IPS DF 19.7 (cell line): ENCODE measurements at places on chromosomes 6 and 20.

DNA sequence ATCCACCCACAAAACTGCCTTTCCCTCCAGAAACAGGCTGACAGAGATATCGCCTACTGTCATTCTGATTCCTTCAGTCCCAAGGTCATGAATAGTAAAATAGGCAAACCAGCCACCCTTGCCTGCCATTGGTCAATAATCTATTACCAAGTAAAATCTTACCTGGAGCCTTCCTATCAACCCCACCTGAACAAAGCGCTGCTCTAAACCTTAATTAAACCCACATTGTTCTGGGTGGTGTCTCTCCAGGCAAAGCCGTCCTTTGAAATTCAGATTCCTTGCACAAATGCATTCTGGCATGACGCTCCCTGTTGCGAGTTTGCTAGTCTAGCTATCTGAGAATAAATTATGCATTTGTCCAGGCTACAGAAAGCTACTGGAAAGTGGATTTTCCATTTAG is 291.6 kb upstream of the ECI2 start:
- DNase-seq = no peak

GRCh38 chr20:18727032-18727508 is 86.5 kb upstream of the SCP2D1 start:
- DNase-seq = no peak

DNA sequence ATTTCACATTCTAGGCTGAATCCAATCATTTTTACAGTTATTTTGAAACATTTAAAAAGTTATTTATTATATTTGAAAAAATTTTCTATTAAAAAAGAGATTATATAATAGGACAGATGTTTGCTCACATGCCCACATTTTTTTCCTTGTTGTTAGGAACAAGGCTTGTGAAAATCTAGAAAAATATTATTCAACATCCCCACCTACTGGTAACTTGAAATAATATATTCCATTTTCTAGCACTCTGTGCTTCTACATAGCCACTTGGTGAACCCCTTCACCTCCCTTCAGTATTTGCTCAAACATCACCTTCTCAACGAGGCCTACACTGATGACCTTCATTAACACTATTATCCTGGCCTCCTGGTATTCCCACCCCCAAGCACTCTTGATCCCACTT is 18.3 kb upstream of the GPRC6A start:
- no peak for DNase-seq

- no peak for DNase-seq
Observed at GRCh38 chr6:14306151-14306906, 188.8 kb downstream of the CD83 start.

- no peak for DNase-seq
Observed at GRCh38 chr6:22110061-22110460, 186.8 kb downstream of the PRL start.

- no peak for DNase-seq
Observed at GRCh38 chr20:50594591-50595432, 84.6 kb downstream of the PTPN1 start.

DNA sequence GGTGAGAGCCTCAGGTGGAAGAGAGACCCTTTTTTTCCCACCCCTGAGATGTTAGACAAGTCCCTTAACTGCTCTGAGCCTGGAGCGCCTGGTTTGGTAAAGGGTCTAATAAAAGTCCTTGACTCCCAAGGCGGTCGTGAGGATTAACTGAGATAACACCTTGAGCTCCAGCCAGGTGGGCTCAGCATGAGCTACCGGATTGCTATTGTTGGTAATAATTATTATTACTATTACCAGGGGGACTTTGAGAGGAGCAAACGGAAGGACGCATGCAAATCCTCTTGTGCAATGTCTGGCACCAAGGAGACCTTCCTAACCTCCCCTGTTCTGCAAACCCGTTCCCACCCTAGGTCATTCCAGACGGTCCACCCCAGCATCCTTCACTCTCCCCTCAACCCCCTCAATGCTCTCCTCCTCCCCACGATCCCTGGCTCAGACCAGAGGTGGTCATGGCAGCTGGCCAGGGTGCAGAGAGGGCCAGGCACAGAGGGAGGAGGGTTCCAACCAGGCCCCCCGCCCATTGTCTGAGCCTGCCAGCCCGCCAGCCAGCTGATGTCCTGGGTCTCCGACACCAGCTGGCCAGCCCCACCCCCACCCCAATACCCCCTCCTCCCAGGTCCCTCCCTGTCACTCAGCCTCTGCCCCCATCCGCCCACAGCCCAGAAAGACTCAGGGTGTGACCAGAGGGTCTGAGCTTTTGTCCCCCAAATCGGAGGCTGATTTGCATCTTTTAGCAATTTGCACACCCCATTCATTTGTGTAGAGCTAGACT is 14.3 kb upstream of the CBFA2T2 start:
- DNase-seq = no peak

GRCh38 chr6:46016063-46016608 is 476 bp upstream of the CLIC5 start:
- DNase-seq = no peak
